ENCODE measurements at places on chromosomes 6 and 20.

DNA sequence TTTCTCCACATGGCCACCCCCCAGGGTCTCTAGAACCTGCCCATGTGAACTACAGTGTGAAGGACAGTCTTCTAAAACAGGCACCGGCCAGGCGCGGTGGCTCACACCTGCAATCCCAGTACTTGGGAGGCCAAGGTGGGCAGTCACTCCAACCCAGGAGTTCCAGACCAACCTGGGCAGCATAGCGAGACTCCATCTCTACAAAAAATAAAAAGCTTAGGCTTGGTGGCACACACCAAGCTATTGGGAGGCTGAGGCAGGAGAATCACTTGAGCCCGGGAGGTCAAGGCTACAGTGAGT lies 13.7 kb downstream of the ACSS1 start:
- H3K36me3 ChIP-seq, result peaks cover 17% of the 10 kb centered on the region
- DNase-seq, result no peak
- peaks cover 29% of the 10 kb centered on the region for H3K4me1 ChIP-seq
- peak overlapping the region; percentile 40 for H3K27ac ChIP-seq
- no peak overlapping the region for H3K4me3 ChIP-seq
- H3K27me3 ChIP-seq, result no peaks in the 10 kb centered on the region

DNA sequence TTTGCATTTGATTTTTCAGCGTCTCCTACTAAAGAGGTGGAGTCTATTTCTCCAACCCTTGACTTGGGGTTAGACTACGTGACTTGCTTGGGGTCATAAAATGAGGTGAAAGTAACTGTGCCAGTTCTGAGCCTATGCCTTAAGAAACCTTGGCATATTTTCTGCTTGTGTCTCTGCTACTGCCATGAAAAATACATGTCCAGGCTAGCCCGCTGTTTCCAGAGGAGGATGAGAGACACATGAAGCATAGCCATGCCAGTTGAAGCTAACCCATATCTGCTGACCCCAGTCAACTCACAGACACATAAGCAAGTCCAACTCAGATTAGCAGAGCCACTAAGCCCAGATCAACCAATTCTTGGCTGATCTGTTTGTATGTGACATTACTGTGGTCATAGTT lies 38.7 kb downstream of the SCP2D1 start:
- no peak overlapping the region for H3K4me3 ChIP-seq
- H3K4me1 ChIP-seq, result no peaks in the 10 kb centered on the region
- DNase-seq, result no peak

- DNase-seq, result no peak
- H3K36me3 ChIP-seq, result peaks cover 8% of the 10 kb centered on the region
- peaks cover 5% of the 10 kb centered on the region for H3K4me1 ChIP-seq
- H3K27ac ChIP-seq, result no peak overlapping the region
Measured at GRCh38 chr6:42805297-42805861, 23.5 kb downstream of the BICRAL start.

DNA sequence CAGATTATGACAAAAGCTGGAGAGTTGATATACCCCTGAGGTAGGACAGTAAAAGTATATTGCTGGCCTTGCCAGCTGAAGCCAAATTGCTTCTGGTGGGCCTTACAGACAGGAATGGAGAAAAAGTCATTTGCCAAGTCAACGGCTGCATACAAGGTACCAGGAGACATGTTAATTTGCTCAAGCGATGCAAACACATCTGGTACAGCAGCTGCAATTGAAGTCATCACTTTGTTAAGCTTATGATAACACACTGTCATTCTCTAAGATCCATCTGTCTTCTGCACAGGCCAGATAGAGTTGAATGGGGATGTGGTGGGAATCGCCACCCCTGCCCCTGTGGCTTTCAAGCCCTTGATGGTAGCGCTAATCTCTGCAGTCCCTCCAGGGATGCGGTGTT lies 40.4 kb upstream of the POPDC3 start:
- DNase-seq, result no peak
- no peak overlapping the region for H3K27ac ChIP-seq
- H3K4me1 ChIP-seq, result no peaks in the 10 kb centered on the region
- H3K36me3 ChIP-seq, result no peaks in the 10 kb centered on the region
- no peak overlapping the region for H3K4me3 ChIP-seq

GRCh38 chr20:44683263-44684046 lies 31.7 kb upstream of the CCN5 start:
- H3K4me3 ChIP-seq, result no peak overlapping the region
- peaks cover 3% of the 10 kb centered on the region for H3K27me3 ChIP-seq
- DNase-seq, result peak; percentile 66
- no peaks in the 10 kb centered on the region for H3K4me1 ChIP-seq
- H3K36me3 ChIP-seq, result no peaks in the 10 kb centered on the region
- H3K27ac ChIP-seq, result no peak overlapping the region
